ENCODE measurements at places on chromosomes 11 and 22. TPM values are rescaled to one million over a fixed set of nuclear protein-coding genes. Genes with fewer than 3 reads are reported as not detected.

PRODH gene
- 1.3 TPM for total RNA-seq

OR10D3 gene
- total RNA-seq: not detected

UBQLNL gene
- total RNA-seq: not detected

C1QTNF5 gene
- total RNA-seq: not detected

MRGPRG gene
- total RNA-seq: not detected

NEU3 gene
- total RNA-seq: 3.1 TPM

ABTB2 gene
- 39.5 TPM for total RNA-seq

CDCA5 gene
- 74.3 TPM for total RNA-seq

LMNTD2 gene
- total RNA-seq: 2.8 TPM

OR2D2 gene
- total RNA-seq: not detected

IL10RA gene
- not detected for total RNA-seq

WEE1 gene
- total RNA-seq: 24.2 TPM

MAML2 gene
- 2.2 TPM for total RNA-seq

SCGB1D2 gene
- 0.28 TPM for total RNA-seq

MRGPRF gene
- not detected for total RNA-seq

TOMM22 gene
- 73.3 TPM for total RNA-seq

CSNK2A3 gene
- 2.5 TPM for total RNA-seq

E2F8 gene
- total RNA-seq: 5.6 TPM

PRAME gene
- 117 TPM for total RNA-seq

XRRA1 gene
- total RNA-seq: 4.4 TPM

TRIM49 gene
- 0.05 TPM for total RNA-seq

ISX gene
- total RNA-seq: not detected

LIF gene
- total RNA-seq: 31.6 TPM

IGSF9B gene
- 3.1 TPM for total RNA-seq

DAGLA gene
- total RNA-seq: 6.6 TPM

PGR gene
- total RNA-seq: 0.01 TPM

WT1 gene
- total RNA-seq: 4.8 TPM

SLC5A1 gene
- 0.03 TPM for total RNA-seq

SCN3B gene
- total RNA-seq: 0.14 TPM

PPP1R14B gene
- 360 TPM for total RNA-seq

FKBP2 gene
- total RNA-seq: 119 TPM

OTOG gene
- total RNA-seq: not detected

LRFN4 gene
- total RNA-seq: 124 TPM

NCF4 gene
- not detected for total RNA-seq

CDC42EP2 gene
- total RNA-seq: 16.3 TPM

SLC22A25 gene
- total RNA-seq: not detected

VSTM5 gene
- total RNA-seq: not detected

GAL3ST1 gene
- total RNA-seq: 11.6 TPM

FGF4 gene
- not detected for total RNA-seq

PNPLA2 gene
- 55.1 TPM for total RNA-seq

CRYBB2 gene
- not detected for total RNA-seq

SEC14L6 gene
- total RNA-seq: not detected

CD3G gene
- total RNA-seq: not detected

FGF3 gene
- not detected for total RNA-seq

UEVLD gene
- 27.0 TPM for total RNA-seq

KDM4E gene
- not detected for total RNA-seq

POU2AF2 gene
- not detected for total RNA-seq

KLHL35 gene
- total RNA-seq: 0.83 TPM

DSCAML1 gene
- total RNA-seq: 0.16 TPM

OR4D5 gene
- not detected for total RNA-seq
